Stimulated activated CD8-positive, alpha-beta memory T cell treated with anti-CD3 and anti-CD28 coated beads, Interleukin-4, amount 100 ng/mL, for 48 hours (primary cell): ENCODE measurements at places on chromosomes 7 and 10.

DNA sequence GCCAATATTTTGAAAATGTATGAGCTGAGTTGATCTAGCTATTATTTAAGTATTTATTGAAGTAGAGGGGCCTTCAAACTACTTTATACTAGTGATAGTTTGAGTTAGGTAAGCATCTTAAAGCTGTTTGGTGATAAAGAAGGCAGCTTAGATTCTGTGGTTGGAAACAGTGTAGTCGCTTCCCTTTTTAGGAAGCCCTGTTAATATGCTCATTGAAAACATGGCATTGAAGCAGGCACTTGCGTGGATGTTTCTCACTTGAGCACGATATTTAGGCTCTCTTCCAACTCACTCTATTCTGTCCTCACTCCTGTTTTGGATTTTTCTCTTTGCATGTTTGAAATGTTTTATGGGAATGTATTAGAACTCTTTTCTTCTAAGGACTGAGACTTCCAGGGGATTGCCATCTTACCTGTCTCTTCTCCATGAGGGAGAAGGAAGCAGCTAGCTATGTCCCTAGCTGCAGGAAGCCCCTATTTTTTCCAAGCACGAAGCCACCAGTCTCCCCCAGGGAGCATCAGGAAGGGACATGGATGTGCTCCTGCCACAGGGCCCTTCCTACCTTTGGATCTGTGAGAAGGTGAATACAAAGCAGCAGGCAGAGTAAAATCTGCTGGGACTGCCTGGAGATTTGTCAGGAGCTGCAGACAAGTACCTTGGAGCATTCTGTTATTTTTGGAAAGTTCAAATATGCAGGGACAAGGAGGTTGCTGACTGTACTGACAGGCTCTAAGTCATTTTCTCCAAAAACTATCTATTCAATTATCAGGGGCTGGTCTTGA lies 22.0 kb upstream of the BMPR1A start:
- no peak for DNase-seq

GRCh38 chr7:45888185-45888992 lies at the start of gene IGFBP1:
TSS of gene IGFBP1 (plus strand) at chr7:45888488. CDS start at chr7:45888653, 165 bp downstream.
- DNase-seq: no peak

- no peak for DNase-seq
Observed at GRCh38 chr10:126842836-126843235, 62.4 kb upstream of the DOCK1 start.

GRCh38 chr10:121791761-121792160 lies 136.1 kb downstream of the ATE1 start:
- no peak for DNase-seq

- no peak for DNase-seq
Observed at GRCh38 chr7:36048141-36048901, 104.7 kb upstream of the EEPD1 start.

DNA sequence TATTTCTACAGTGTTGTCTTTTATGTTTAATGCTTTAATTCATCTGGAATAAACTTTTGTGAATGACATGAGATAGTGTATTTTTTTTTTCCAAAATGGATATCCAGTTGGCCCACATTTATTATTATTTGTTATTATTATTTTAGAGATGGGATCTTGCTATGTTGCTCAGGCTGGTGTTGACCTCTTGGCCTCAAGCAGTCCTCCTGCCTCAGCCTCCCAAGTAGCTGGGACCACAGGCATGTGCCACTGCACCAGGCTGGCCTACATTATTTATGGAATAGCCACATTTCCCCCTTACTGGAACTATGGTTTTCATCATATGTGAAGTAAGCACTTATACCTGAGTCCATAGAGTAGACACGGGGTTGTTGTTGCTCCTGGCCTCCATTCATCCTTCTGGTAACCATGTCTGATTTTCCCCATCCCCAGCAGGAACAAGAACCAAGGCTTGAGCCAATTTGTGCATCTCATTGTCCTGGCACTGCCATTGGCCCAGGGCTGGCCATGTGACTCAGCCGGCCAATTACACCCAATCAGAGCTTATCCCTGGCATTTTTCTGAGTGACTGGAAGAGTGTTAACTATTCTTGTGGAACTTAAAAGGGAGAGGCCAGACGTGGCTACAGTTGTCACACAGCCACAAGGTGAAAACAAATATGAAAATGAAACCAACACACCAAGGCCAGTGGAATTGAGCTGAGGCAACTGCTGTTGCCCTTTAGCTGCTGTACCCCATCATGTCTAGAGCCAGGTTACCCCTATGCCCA lies 23.1 kb downstream of the PRF1 start:
- no peak for DNase-seq

- no peak for DNase-seq
Observed at GRCh38 chr10:79925614-79926013, 23.3 kb downstream of the SFTPD start.

GRCh38 chr10:10293481-10293951 lies 724.2 kb upstream of the CELF2 start:
- no peak for DNase-seq

DNA sequence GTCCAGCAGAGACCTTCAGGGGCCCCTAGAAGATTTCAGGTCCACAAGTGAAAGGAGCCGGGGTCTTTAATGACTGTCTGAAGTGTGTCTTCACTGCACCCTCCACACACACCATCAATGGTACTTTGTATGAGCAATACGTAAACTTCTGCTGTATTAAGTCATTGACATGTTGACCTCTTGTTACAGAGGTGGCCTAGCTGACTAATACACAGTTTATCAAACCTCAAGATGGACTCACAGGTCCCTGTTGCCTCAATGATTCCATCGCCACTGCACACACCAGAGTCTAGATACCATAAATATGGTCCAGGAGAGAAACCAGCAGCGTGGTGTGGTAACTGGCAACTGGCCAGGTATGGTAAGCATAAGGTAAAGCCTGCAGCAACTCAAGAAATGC lies 19.5 kb downstream of the KCNMA1 start:
- no peak for DNase-seq

- no peak for DNase-seq
Observed at GRCh38 chr10:66204838-66205237, 721.0 kb upstream of the LRRTM3 start.

DNA sequence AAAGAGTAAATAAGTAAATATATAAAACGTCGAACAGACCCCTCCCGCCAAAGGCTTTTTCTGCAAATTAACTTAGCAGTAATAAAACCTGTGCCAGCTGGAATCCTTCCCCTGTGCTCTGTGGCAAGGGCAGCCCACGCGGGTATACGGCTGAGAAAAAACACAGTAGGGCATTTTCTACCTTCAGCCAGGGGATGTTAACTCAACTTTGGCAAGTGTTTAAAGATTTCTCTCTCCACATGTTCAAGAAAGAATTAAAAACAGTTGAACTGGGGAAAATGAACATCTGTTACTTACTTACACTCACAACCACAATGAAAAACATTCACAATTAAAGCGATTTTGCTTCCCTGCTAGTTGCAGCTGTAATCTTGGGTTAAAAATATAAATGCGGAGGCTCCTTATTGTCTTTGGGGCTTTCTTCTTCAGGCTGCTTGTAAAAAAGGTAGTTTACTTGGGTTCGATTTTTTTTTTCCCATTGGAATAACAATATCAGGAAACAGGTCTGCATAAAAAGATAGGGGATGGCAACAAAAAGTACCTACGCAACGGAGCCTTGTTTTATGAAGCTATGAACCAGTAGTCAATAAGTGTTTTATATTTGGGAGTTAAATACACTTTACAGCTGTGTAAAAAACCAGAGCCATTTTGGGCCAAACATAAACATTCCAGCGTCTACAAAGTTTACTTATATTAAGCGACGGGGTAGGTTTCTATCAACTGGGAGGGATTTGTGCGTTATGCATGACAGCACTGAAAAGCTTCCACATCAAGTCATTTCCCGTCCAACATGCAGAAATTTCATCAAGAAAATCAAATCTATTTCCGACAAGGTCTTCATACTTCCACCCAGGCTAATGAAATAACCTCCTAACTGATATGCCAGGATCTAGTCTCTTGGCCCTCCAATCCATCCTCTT lies 132.7 kb downstream of the TAX1BP1 start:
- no peak for DNase-seq

DNA sequence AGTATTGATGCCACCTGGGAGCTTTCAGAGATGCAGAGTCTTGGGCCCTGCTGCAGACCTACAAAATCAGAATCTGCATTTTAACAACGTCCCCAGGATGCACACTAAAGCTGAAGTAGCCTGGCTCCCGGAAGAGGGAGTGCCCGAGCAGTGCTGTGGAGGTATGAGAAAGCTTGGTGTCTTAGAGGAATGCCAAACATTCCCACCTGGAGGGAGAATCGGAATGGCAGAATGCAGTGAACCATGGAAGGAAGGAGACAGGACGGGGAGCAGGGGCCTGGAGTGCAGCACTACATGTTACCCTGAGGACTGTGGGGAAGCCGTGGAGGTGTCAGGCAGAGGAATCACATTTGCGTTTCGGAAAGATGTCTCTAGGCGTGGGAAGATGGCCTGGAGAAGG lies 90.9 kb downstream of the AOAH start:
- DNase-seq: no peak

DNA sequence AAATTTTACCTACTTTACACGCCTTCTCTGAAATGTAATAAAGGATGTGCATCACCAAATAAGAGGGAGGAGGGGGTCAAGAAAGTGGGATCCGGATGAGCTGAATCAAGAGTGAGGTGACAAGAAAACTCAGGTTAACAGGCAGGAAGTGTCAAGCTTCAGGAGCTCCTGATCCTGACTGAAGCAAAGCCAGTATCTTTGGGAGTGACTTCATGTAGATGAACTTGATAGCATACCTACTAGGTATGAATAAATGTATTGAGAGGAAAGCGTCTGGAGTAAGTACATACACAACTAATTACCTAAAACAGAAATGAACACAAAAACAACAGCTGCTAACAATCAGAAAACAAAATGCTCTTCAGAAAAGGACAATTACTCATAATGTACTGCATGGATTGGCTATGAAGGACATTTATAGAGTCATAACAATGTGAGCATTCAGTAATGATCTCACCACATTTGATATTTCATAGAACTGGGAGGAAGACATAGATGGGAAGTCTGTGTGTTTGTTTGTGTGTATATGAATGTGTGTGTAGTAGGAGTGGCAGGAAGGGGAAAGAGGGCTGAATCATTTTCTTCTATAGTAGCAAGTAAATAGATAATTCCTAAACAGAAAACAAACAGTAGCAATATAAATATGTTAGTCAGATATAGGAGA lies 29.4 kb downstream of the PRKG1 start:
- no peak for DNase-seq

DNA sequence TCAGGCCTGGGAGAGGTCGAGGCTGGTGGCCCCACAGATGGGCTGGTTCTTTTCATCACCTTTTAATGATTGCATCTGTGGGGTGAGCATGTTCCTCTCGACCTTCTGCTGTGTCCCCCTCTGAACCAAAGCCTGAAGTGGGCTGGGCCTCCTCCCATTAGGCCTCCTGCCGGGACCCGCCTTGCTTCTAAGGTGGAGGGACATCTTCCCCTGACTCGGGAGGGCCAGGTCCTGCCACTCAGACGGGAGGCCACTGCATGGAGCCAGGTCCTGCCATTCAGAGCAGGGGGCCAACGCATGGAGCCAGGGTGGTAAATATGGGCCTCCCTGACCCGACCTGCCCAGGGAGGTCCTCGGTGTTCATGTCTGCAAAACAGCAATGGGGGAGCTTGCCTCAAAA lies 188.4 kb downstream of the EBF3 start:
- no peak for DNase-seq

GRCh38 chr7:12351843-12352242 lies 51.8 kb downstream of the VWDE start:
- no peak for DNase-seq

DNA sequence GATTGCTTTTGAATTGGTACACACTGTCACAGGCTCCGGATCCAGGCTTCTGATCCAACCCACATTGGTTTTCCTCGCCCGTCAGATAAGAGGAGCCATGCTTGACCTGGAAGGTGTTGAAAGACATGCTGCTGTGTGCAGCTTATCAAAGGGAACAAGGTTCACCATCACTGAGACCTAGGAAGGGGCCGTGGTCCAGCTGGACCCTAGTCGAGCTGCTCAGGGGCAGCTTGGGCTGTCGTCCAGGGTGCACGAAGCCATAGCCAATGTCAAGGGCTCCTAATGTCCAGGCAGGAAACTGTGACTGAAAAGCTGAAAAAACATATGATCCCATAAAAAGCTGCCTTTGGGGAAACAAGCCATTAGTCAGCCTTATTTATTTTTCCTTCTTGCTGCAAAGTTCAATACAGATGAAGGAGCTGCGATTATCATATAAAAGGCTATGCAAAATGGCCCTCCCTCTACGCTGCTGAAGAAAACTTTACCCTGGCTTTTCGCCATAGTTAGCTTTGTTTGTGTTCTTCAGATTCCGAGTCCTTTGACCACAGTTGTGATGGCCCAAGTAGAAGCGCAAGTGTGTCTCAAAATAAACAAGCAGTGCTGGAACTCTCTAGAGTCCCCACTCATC lies 118.0 kb downstream of the CREB5 start:
- no peak for DNase-seq

DNA sequence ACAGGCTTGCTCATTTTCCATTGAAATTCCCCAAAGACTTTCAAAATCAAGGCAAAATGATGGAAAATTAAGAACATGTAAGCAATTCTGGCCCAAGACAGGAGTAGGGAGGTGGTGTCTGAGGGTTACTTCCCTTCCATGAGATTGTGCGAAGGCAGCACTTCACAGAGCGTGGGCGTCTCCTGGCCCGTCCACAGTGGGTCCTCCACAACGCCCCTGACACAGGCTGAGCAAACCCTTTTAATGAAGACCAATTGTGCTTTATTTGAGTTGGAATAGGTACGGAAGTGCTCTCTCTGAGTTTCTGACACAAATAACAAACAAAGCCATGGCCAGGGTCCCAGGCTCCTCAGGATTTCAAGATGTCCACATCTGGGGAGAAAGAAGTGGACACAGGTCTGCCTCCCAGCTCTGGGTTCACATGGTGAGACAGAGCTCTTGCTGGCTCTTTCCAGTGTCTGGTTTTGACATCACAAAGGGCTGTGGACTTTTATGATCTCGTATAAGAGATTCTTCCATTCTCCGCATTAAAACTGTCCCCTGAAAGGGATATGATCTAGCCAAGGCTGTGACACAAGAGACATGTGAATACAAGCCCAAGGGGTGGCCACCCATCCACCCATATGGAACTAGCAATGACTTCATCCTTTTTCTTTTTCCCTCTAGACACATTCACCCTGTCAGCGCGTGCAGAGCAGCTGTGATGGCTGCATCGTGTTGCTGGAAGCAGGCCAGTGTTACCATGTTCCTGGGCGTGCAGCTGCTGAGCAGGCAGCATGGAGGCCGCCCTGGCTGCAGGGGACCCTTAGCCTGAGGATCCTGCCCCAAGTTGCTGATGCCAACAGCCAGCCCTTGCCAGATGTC lies 145.6 kb downstream of the ADAM12 start:
- no peak for DNase-seq

DNA sequence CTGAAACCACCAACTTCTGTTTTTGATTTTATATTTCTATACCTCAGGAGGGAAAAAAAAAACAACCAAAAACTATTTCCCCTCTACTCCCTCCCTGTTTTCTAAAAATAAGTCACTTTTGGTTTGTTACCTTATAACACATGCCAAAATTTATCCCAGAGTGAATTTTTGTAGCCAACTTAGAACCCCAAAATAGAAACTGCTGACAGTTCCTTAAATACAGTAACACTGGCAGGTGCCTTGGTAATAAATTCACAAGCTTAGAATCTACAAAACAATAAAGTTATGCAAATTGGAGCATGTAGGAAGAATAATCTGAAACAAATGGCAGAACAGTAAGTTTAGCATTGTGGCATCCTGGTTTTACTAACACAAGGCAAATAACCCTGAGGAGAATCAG lies 165.0 kb upstream of the HDAC9 start:
- no peak for DNase-seq
